SJCRH30 (cell line): ENCODE measurements at places on chromosomes 12 and 14. TPM values are rescaled to one million over a fixed set of nuclear protein-coding genes. Genes with fewer than 3 reads are reported as not detected.

Gene ERC1
- total RNA-seq: 31.5 and 36.1 TPM in 2 replicates

Gene TUBA1A
- total RNA-seq: 481 and 482 TPM in 2 replicates

Gene PTPRO
- total RNA-seq: 0.15 and 0.22 TPM in 2 replicates

Gene RERGL
- not detected in 2 replicates for total RNA-seq

Gene CFAP251
- total RNA-seq: 0.41 and 0.45 TPM in 2 replicates

Gene LIN7A
- total RNA-seq: 52.2 and 57.8 TPM in 2 replicates

Gene MEG3
- 241 and 419 TPM in 2 replicates for total RNA-seq

Gene CCDC177
- 0.06 and 0.25 TPM in 2 replicates for total RNA-seq

Gene ERP27
- not detected in 2 replicates for total RNA-seq

Gene ADAM20
- total RNA-seq: 0.34 and 0.38 TPM in 2 replicates

Gene ADAMTS20
- total RNA-seq: 0.03 TPM in 1 of 2 replicates, not detected in the other

Gene TMEM119
- 19.1 TPM in 2 replicates for total RNA-seq

Gene ANKLE2
- total RNA-seq: 58.8 and 59.1 TPM in 2 replicates

Gene ALKBH1
- total RNA-seq: 12.8 and 14.8 TPM in 2 replicates

Gene POC1B
- 32.9 and 35.3 TPM in 2 replicates for total RNA-seq

Gene ERGIC2
- total RNA-seq: 106 and 115 TPM in 2 replicates

Gene FZD10
- total RNA-seq: not detected in 2 replicates

Gene FAIM2
- total RNA-seq: 0.58 and 0.67 TPM in 2 replicates

Gene LRRC23
- total RNA-seq: 3.6 and 3.8 TPM in 2 replicates

Gene KIF26A
- 68.2 and 72.1 TPM in 2 replicates for total RNA-seq

Gene GPR65
- total RNA-seq: 0.04 and 0.05 TPM in 2 replicates

Gene LRRC43
- total RNA-seq: 0.61 and 0.79 TPM in 2 replicates

Gene FOXG1
- total RNA-seq: 0.71 and 0.81 TPM in 2 replicates

Gene SUSD6
- 5.2 and 5.9 TPM in 2 replicates for total RNA-seq

Gene FOXN4
- total RNA-seq: not detected in 2 replicates

Gene TSPAN31
- total RNA-seq: 292 and 318 TPM in 2 replicates

Gene SYNDIG1L
- total RNA-seq: not detected in 2 replicates

Gene PHC1
- 43.6 and 49.8 TPM in 2 replicates for total RNA-seq

Gene ITGB7
- total RNA-seq: not detected in 2 replicates

Gene BCAT1
- 231 and 239 TPM in 2 replicates for total RNA-seq

Gene EEA1
- total RNA-seq: 8.2 and 13.6 TPM in 2 replicates

Gene NTN4
- 1.7 and 2.7 TPM in 2 replicates for total RNA-seq

Gene SLC6A12
- total RNA-seq: not detected in 2 replicates

Gene CEBPE
- total RNA-seq: not detected in 2 replicates

Gene KCNA1
- not detected in 2 replicates for total RNA-seq

Gene ASIC1
- total RNA-seq: 7.5 and 8.9 TPM in 2 replicates

Gene SERPINA10
- total RNA-seq: 0.03 TPM in 1 of 2 replicates, not detected in the other

Gene HEBP1
- total RNA-seq: 9.0 and 9.1 TPM in 2 replicates

Gene CD4
- total RNA-seq: not detected in 2 replicates

Gene TAS2R10
- 0.63 and 1.4 TPM in 2 replicates for total RNA-seq

Gene GYS2
- total RNA-seq: 0.05 TPM in 1 of 2 replicates, not detected in the other

Gene P2RX2
- not detected in 2 replicates for total RNA-seq

Gene FOXA1
- total RNA-seq: 1.5 and 2.5 TPM in 2 replicates

Gene KRT3
- not detected in 2 replicates for total RNA-seq

Gene SYT10
- total RNA-seq: not detected in 2 replicates
